Stimulated activated CD8-positive, alpha-beta memory T cell treated with anti-CD3 and anti-CD28 coated beads, Interleukin-4, amount 100 ng/mL, for 1 hour (primary cell): ENCODE measurements at places on chromosomes 5 and 9.

DNA sequence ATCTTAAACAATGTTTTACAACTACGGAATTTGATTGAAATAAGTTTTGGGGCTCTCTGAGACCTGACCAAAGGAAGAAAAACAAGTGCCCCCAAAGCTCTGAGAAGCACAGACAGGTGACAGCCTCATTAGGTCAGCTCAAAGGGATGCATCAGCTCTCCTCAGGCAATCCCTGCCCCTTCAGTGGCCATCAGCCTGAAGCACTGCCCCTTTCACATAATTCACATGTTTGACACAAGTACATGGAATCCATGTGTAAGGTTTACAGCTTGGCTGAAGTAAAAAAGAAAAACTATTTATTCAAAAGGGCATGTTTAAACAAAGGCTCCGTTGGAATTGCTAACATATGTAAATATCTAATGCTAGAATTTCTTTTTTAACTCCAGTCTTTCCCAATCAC is 56.3 kb downstream of the TSSK1B start:
- no peak for DNase-seq

DNA sequence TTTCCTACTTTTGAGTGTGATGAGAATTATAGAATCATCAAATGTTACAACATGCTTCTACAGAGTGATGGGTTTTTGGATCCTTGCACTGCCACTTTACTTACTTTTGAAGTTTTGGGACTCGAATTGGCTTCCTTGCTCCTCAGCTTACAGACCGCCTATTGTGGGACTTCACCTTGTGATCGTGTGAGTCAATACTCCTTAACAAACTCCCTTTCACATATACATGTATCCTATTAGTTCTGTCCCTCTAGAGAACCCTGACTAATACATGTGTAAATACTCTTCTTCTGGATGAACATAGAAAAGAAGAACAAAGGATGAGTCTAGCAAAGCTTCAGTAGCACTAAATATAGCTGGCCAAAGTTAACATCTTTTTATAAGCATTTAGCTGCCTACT is 98.7 kb upstream of the PDE4D start:
- DNase-seq: no peak

- no peak for DNase-seq
These were observed 42.3 kb upstream of the NR3C1 start for GRCh38 chr5:143445776-143446175.

DNA sequence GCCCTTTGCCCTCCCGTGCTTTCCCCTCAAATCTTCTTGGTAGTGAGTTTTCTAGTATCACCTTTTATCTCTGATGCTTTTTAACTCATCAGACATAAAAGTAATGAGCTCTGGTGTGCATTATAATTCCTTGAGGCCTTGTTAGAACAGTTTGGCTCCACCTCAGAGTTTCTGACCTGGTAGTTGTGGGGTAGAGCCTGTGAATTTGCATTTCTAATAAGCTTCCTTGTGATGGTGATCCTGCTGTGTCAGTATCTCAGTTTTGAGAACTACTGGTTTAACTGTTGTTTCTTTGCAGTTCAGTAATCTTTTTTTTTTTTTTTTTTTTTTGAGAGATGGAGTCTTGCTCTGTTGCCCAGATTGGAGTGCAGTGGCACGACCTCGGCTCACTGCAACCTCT is 31.1 kb downstream of the UBE2D2 start:
- no peak for DNase-seq

DNA sequence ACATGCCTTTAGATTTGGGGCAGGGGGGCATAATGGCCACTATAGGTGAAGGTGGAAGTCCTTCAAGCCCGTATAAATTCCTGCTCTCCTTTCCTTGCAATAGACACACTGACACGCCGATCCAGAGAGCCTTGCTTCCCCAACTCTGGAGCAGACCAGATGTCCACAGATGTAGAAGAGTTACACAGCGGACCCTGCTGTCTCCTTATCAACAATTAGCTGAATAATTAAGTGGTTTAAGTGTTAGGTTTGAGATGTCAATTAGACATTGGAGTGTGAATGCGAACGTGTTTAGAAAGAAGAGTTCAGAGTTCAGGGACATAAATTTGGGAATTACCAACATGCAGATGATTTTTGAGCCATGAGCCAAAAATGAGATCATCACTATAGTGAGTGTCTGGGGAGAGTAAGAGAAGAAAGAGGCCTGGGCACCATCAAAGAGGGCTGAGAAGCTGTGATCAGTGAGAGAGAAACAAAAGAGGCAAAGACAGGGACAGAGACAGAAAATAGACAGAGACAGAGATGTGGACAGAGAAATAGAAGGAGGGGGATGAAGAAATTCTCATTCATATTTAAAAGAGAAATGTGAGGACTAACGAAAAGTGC is 734.4 kb upstream of the ADAMTS16 start:
- DNase-seq: no peak

GRCh38 chr9:6449645-6450044 is 36.6 kb downstream of the UHRF2 start:
- no peak for DNase-seq

- DNase-seq: no peak
These were observed 1.5 kb upstream of the B4GALT7 start for GRCh38 chr5:177598477-177598876.

DNA sequence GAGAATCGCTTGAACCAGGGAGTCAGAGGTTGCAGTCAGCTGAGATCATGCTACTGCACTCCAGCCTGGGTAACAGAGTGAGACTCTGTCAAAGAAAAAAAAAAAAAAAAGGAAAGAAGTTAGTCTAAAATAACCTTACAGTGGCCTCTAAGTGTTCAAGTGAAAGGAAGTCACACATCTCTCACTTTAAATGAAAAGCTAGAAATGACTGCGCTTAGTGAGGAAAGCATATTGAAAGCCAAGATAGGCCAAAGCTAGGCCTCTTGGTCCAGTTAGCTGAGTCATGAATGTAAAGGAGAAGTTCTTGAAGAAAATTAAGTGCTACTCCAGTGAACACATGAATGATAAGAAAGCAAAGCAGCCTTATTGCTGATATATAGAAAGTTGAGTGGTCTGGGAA is 38.1 kb downstream of the ITGA1 start:
- no peak for DNase-seq

DNA sequence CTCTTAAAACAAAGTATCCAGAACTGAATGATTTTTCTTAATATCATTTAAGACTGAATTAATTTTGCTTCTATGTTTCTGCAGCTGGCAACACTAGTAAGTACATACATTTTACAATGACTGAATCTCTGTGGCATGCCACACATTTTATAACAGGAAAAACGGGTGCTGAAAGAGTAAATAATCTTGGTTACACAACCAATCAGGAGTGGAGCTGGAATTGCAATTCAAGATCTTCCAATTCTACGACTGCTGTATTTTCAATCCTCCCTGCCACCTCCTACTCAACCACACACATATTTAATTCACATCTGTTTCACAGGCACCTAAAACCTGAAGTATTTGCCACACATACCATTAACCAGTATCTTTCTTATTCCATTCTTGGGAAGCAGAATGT is 52.7 kb upstream of the NR5A1 start:
- no peak for DNase-seq

DNA sequence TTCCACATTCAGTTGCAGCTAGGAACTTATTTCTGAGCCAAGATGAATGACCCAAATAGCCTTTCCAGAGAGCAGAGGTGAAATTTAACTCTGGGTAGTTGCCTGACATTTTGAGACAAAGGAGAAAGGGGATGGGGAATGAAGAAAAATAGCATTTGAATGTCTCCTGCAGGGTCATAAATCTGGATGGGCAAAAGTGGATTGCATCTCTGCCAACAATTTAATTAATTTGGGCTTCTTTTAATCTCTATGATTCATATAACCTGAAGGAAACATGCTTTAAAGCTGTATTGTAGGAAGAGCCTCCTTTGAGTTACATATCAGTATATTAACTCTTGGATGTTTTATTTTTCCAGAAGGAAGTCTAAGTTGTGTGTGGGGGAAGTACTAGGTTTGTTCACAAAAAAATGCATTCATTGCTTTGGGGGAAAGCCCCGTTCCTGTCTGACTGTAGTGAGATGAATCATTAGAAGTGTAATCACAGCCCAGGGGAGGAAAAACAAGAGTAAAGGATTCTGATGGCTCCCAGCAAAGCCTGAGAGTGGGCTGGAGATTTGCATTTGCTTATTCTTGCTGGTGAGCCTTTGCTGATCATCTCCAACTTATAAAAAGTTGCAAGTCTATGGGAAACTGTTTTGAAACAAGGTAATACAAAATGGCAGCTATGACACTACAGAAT is 133.0 kb upstream of the IQGAP2 start:
- DNase-seq: no peak

GRCh38 chr9:124755061-124755460 is 16.1 kb downstream of the NR6A1 start:
- no peak for DNase-seq

DNA sequence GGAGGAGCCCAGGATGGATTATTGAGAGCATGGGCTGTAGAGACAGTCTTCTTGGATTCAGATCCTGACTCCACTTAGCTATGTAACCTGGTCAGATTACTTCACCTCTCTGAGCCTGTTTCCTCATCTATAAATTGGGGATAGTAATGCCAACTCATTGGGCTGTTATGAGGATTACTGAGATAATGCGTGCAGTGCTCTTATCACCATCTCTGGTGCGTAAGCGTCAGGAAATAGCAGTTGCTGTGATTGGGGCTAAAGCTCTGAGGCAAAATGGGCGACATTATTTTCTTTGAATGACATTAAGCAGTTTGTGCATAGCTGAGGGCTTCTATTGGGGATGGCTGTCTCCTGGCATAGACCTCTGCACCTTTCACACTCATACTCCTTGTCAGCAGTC is 995 bp upstream of the MSMP start:
- DNase-seq: no peak

DNA sequence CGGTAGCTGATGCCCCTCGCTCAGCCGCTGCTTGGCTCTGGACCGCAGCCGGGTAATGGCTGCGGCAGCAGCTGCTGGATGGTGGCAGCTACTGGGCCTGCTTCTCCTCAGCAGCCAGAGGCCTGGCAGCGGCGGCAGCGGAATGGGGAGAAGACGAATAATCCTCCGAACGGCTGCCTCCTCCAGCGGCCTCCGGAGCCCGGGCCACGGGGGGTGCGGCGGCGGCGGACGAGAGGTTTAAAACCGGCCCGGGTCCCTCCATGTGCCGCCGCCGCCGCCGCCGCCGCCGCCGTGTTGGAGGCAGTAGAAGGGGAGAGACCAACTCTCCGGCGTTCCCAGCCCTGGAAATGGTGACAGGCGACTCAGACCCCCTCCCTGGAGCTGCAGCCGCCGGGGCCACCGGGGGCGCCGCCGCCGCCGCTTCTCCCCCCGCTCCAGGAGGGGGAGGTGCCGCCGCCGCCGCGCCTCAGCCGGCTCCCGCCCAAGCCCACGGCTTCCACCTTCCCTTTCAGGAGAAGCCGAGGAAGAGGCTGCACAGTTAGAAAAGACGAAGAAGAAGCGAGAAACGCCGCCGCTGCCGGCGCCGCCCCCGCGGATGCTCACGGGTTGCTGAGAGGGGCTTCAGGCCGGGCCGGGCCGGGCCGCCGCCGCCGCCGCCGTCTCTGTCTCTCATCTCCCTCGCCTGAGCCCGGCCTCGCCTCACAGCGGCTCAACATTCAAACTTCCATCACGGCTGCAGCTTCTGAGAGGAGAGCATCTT is 118.4 kb upstream of the PRSS3 start:
- DNase-seq: no peak

DNA sequence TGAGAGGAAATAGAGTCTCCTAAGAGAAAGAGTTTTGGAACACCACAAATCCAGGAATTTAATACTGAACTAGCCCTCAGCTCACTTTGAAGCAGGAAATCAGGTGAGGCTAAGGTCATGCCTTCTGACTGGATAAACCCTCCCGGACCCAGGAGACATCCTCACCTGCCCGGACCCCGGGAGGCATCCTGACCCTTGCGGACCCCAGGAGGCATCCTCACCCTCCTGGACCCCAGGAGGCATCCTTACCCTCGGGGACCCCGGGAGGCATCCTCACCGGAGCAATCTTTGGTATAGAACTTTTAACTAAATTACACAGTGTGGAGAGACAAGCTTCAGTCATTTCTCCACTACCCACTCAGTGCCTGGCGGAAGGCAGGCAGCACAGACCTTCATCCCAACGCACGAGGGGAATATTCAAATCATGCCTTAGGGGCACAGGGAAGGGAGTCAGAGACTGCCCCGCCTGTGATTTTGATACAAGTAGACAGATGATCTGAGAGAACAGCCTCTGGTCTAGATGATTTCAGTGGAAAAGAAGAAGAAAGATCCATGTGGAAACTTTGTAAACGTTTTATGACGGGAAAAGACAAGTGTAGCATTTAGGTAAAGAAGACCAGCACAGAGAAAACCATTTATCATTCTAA is 21.3 kb downstream of the STXBP1 start:
- DNase-seq: no peak
